ENCODE measurements at places on chromosomes 5 and 9. TPM values are rescaled to one million over a fixed set of nuclear protein-coding genes. Genes with fewer than 3 reads are reported as not detected.

- no peak for ATAC-seq
Measured at GRCh38 chr5:16759147-16759773, 142.5 kb upstream of the RETREG1 start.

DNA sequence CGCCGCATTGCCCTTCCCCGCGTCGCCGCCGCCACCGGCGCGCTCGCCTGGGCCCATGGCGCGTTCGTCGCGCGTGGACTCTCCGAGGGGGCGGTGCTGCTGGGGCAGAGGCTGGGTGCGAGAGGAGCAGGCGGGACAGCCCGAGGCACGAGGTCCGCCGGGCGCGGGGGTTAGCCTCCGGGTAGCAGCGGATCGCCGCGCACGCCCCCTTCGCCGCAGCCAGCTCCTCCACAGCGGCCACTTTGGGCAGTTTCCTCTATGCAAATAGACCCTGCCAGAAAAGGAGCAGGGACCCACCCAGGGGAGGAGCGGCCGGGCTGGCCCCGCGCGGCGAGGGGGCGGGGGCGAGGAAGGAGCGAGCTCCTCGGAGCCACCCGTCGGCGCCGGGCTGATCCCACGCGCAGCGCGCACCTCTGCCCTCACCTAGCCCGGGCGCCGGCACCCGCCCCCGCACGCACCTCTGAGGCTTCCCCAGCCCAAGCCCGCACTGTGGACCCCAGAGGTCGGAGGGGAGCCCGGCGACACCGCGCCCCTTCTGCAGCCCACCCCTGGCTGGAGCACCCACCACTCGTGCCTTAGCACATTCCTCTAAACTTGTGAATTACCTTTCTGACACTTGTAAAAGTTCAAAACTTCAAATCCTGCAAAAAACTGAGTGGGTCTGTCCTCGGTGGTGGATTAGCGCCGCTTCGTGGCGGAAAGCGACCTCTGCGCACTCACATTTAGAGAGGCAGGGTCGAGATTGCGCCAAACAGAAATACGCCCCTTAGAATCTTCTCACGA, at the start of gene COL23A1:
TSS of gene COL23A1 (minus strand) at position 253 of the 783 bp plus-strand sequence.
- ATAC-seq = peak; percentile 56

- peak; percentile 62 for ATAC-seq
Measured at GRCh38 chr5:172150514-172151425, 37.3 kb downstream of the STK10 start.

DNA sequence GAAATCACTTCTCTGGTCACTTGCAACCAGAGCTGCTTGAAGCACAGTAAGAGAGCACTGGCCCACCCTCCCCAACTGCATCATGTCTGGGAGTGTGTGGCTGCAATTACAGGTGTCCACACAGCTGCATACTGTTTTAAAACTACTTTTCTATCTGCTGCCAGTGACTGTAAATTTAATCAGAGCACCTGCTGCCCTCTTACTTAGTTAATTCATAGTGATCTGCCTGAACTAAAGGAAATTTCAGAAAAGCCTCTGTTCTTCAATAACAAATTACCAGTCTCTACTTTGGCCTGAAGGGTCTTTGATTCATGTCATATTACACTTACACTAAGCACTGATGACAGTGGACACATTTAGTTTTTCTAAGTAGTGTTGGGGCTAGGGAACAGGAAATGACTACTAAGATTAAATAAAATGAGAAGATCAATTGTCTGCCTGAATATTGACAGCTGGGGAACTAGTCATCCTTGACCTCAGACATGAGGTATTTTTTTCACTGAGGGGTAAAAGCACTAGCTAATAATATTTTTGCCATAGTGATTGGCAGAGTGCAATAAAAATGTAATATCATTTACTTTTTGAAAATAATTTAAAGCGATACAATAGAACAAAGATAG, 788.9 kb upstream of the GRAMD2B start:
- ATAC-seq = no peak

- peak; percentile 69 for ATAC-seq
Measured at GRCh38 chr9:126947529-126947928, 32.9 kb downstream of the RALGPS1 start.

- ATAC-seq = no peak
Measured at GRCh38 chr9:136401173-136401922, 1.4 kb upstream of the SNAPC4 start.

Gene TNFSF8
- total RNA-seq = 0.20 TPM

Gene GHR
- 2.4 TPM for total RNA-seq

Gene NMRK1
- 42.4 TPM for total RNA-seq

Gene FAM163B
- not detected for total RNA-seq

All from esophagus mucosa (tissue), 1 donor.